ENCODE measurements at places on chromosomes 7 and 10.

DNA sequence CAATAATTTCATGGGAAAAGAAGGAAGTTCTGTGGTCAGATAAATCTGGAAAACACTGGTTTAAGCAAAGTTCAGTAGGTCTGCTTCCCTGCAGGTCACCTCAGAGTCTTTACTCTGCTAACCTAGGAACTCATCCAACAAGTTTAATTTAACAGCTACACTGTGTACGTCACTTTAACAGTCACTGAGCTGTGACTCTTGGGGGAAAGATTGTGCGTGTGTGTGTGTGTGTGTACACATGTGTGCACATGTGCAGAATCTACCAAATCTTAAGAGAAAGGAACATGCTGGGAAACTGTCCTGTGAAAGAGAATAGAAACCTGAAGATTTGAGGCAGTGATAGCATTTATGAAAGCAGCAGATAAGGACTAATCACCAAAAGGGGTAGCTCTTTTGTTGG is 62.6 kb downstream of the IKZF1 start:
- no peak for DNase-seq

DNA sequence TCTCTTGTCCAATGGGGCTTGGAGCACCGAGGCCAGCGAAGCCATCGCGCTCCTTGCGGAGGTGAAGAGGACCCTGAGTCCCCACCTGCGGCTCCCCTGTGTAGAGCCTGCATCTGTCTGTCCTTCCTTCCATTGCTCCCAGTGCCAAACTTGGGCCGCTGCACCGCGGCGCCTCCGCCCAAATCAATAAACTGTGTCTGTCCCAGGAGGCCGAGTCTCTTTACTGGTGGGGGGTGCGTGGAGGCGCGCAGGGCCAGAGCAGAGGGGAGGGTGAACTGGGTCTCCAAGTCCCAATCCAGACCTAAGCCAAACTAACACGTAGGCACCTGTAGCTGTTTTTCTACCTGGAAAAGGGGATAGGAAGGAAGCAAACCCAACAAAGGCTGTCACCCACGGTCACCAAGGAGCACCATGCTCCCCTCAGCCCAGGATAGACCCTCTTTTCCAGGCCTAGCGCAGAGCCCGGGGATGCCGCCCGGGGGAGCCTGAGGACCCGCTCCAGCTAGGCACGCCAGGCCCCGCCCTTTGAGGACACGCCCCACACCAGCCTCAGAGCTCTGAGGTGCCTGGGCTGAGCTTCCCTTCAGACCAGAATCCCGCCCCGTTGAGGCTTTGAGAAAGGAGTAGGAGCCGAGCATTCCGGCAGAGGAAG is 1.2 kb upstream of the CHAT start:
- no peak for DNase-seq

DNA sequence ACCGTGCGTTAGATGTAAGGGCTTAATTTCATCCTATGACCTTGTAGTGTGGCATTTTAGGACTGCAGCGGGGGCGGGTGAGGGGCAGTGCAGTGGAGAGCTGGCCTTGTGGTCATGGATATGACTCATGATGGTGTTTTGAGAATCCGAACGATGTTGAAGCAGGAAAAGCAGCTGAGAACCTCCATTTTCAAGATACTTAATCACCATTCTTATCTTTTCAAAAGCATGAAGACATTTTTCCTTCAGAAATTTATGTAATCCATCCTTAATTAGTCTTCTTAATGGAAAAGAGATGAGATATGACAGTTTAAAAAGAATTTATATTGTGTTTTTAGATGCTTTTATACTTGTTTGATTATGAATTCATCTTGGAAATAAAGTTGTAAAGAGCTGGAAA is 9.6 kb downstream of the ATP5F1C start:
- no peak for DNase-seq

DNA sequence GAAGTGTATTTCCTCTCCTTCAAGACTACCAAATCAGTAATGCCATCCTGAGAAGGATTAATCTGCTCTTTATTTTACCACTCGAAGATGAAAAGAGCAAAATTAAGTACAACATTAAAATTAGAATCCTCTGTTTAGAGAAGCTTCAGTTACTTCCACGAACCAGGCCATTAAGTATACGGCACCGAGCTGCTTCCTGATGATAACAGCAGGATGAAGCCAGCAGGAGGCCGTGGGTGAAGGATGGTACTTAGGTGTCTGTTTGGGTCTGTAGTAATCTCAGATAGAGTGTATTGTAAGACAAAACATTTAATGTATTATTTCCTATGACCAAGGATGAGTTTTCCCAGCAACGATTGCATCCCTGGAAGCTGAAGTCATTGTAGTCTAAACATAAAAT is 362.8 kb downstream of the SFMBT2 start:
- DNase-seq, result peak; percentile 16

GRCh38 chr7:28107960-28108359 is 72.6 kb downstream of the JAZF1 start:
- no peak for DNase-seq

DNA sequence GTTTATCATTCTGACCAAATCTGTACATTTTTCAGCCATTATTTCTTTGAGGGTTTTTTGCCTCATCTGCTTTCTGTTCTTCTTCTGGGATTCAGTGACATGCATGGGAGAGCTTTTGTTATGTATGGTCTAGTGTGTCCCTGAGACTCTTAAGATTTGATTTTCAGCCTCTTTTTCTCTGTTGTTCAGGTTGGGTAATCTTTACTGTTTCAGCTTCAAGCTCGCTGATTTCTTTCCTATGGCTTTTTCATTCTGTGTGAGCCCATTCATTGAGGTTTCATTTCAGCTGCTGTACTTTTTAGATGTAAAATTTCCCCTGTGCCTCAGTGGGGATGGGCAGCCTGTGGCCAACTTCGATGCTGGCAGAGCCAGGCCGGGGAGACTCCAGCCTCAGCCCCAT is 38.1 kb downstream of the FOXK1 start:
- DNase-seq, result no peak

DNA sequence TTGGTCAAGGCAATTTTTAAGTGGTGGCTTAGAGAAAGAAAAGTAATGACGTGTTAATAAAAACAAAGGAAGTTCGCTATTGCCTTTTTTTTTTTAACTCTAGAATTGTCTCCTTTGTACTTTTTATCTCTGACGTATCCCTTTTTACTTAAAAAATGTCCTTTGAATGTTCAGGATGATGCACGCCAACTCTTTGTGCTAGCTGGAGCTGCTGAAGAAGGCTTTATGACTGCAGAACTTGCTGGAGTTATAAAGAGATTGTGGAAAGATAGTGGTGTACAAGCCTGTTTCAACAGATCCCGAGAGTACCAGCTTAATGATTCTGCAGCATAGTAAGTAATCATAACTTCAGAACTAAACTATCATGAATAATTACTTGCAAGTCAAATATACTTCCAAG is 64.4 kb downstream of the GNAI1 start:
- no peak for DNase-seq

GRCh38 chr7:112501801-112502503 is 21.2 kb downstream of the LSMEM1 start:
- DNase-seq, result no peak

- no peak for DNase-seq
Observed at GRCh38 chr7:35035511-35035961, 1.7 kb downstream of the DPY19L1 start.

- no peak for DNase-seq
Observed at GRCh38 chr7:38731215-38731614, 100.0 kb upstream of the AMPH start.

DNA sequence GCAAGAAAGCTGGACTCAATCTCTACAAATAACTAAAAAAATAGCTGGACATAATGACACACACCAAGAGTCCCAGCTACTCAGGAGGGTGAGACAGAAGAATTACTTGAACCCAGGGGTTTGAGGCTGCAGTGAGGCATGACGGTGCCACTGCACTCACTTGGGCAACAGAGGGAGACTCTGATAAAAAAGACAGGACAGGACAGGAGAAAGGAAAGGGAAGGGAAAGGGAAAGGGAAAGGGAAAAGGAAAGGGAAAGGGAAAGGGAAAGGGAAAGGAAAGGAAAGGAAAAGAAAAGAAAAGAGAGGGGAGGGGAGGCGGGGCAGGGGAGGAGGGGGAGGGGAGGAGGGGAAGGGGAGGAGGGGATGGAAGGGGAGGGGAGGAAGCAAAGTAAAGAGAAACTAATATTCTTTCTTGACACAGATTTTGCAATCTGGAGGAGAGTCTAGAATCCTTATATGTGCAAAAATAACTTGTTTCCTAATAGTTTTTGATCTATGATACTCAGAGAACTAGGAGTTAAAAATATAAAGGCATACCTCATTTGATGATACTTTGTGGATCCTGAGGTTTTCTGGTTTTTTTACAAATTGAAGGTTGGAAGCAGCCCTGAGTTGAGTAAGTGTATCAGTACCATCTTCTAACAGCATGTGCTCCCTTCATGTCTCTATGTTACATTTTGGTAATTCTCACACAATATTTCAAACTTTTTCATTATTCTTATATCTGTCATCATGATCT is 8.0 kb downstream of the SAR1A start:
- no peak for DNase-seq

DNA sequence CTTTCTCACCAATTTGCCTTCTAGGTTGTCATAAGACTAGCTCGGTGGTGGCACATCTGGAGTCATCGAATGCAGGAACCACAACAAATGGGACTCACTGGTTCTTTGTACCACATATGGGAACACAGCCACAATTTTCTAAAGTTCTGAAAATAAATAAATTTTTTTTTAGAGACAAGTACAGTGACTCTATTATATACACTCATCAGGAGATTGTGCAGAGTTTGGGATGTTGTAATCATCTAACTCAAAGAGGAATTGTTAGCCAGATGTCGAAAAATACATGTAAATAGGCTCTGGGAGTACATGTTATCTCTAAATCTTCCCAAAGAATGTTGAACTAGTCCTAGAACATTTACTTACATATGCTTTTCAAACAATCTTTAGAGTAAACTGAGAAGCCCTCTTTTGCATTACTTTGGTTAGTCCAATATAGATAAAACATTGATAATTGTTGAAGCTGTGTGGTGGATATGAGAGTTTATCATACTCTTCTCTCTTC is 19.6 kb upstream of the SEPTIN7 start:
- no peak for DNase-seq

DNA sequence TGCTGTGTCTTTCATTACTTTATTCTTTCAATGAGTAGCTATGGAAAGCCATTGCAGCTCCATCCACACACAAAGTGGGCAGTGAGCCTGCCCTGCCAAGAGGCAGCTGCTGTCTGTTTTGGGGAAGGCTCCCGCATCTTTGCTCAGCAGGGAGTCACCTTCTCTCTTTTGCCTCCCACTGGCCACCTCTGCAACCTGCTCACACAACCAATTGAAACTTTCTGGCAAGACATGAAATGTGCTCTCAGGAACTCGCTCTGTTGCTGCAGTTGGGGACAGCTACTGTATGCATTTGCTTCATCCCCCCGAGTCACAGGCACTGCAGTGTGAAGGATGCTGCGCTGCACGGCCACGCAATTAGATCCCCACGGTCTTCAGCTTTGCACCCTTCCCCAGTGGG is 244.8 kb upstream of the NFE2L3 start:
- no peak for DNase-seq

DNA sequence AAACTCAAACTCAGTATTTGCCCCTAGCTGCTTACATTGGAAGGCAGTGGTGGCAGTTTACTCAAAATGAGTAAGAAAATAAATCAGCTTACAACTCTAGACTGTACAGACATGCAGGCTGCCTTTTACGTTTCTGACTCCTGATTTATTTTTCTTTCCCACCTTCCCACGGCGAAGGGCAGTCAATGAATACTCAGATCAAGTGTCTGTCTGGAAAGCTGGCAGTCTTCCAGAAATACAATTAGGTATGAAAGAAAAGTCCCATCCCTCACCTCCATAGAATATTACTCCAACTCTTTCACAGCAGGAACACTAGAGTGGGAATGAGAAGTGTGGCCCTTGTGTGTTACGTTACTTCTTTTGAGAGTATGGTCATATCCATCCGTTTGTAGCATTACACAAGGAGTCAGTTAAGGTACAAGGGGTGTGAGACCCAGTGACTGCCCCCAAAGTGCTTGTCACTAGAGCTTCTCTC is 1.3 kb upstream of the PAPSS2 start:
- no peak for DNase-seq
